Hindlimb muscle (tissue), 1 donor: ENCODE measurements at places on chromosomes 16 and 17. TPM values are rescaled to one million over a fixed set of nuclear protein-coding genes. Genes with fewer than 3 reads are reported as not detected.

TSPAN10 gene
- polyA plus RNA-seq: 0.96 TPM

DNA sequence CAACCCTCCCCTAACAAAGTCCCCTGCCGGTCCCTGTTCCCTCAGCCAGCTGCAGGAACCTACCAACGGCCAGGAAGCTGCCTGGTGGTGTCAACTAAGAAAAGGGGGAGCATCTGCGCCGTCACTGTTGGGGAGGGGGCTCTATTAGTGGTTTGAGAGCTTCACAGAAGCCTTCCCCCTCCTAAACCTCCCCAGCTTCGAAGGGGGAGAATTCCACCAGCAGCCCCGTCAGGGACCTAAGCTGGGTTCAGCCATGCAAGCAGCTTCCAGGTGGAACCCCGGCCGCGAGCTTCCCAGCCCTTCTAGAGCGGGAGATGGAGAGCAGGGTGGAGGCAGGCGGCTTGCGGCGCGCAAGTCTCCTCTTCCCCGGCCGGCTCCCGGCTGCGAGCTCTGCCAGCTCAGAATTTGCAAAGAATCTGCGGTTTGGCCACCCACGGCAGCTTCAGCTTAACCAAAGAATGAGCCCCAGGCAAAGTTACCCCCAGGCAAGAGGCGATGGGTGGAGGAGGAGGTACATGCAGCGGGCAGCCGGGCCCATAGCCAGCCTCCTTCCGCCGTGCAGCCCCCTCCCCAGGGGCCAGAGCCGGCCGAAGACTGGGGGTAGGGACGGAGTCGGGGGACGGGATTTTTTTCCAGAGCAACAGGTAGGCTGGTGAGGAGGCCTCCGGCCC, 33.7 kb downstream of the DDX19A start:
- peak; percentile 43 for DNase-seq

GRCh38 chr17:33686171-33686570, 393.1 kb upstream of the ASIC2 start:
- DNase-seq: no peak

DNA sequence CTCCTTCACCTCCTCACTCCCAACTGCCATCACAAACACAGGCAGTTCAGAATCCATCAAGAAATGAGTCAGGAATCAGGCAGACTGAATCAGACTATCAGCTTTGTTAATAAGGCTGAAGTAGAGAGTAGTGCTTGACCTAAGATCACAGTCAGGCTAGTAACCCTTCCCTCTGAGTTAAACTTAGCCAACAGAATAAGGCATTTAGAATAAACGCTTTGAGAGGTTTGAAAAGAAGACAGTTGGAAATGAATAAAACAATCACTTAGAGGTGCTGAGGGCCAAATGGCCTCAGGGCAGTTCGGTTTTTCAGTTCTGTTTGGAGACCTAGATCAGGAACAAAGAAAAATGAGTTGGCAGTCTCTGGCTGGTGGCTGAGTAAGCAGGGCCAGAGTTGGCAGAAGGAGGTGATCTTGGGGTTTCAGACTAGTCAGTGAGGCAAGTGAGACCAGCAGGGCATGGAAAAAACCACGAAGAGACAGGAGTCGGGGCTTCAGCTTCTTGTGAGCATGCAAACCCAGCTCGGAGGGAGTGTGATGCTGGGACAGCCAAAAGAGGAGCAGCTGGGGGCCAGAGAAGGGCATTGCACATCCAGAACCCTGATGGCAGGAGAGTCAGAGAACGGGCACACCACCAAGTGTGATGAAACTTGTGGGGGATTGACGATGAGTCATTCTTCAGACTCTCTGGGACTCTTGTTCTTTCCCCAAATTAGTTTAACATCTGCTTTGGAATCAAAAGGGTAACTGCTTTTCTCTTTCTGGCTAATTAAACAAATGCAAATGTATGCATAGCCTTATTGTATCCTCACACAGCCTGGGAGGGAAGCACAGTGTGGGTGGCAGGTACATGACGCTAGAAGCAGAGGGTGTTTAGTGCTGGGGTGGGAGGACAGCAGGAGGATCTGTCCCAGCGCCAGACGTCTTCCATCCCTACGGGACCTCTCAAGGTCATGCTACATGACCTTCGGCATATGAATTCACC, 54.8 kb downstream of the SPECC1 start:
- peak; percentile 81 for DNase-seq

- no peak for DNase-seq
Observed at GRCh38 chr16:14088155-14088753, 17.1 kb downstream of the MRTFB start.

DNA sequence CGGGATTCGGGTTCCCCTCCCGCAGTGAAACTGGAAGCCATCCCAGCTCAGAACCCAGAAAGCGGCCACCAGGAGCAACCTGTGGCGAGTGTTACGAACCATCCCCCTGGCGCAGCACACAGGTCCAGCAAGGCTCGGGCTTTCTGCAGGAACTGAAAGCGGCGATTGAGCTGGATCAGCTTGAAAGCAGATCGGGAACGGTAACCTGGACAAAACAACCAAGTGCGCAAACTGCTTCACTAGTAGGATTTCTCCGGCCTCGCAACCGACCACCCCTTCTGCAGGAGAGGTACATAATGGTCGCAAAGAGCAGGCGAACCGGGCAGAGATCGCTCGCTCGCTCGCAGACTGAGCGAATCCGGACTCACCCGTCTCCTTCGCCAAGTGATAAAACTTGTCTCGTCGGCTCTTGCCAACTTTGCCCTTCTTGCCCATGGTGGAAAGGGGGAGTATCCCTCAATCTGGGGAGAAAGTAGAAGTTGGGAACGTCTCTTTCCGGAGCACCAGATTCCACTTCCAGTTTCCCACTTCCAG, 696 bp upstream of the PSMC5 start:
- DNase-seq: no peak

CMTM2 gene
- polyA plus RNA-seq: 0.71 TPM

- DNase-seq: no peak
Observed at GRCh38 chr17:79668344-79669250, 57.7 kb upstream of the RBFOX3 start.

KRT39 gene
- polyA plus RNA-seq: 2.9 TPM

OR4D1 gene
- 0.05 TPM for polyA plus RNA-seq

GRCh38 chr17:56994009-56994792, 16.3 kb downstream of the SCPEP1 start:
- DNase-seq: no peak

HNF1B gene
- not detected for polyA plus RNA-seq

- DNase-seq: no peak
Observed at GRCh38 chr16:51143196-51143977, 7.7 kb downstream of the SALL1 start.

GRCh38 chr16:4257646-4258556, 14.9 kb downstream of the TFAP4 start:
- peak; percentile 56 for DNase-seq

TMEM100 gene
- polyA plus RNA-seq: 4.2 TPM
